Keratinocyte (primary cell): ENCODE measurements at places on chromosomes 3 and 15. TPM values are rescaled to one million over a fixed set of nuclear protein-coding genes. Genes with fewer than 3 reads are reported as not detected.

DNA sequence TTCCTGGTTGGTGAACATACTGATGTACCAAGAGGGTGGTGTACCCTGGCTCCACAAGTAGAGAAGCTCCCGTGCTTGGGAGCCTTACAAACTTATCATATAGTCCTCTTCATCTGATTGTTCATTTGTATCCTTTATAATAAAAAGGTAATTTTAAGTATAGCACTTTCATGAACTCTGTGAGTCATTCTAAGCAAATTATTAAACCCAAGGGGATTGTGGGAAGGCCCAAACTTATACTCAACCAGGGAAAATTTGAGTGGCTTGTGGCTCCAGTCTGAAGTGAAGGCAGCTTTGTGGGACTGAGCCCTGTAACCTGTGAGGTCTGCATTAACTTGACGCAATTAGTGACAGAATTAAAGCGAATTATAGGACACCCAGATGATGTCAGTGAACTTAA lies 29.0 kb downstream of the TTBK2 start:
- no peak for DNase-seq

DNA sequence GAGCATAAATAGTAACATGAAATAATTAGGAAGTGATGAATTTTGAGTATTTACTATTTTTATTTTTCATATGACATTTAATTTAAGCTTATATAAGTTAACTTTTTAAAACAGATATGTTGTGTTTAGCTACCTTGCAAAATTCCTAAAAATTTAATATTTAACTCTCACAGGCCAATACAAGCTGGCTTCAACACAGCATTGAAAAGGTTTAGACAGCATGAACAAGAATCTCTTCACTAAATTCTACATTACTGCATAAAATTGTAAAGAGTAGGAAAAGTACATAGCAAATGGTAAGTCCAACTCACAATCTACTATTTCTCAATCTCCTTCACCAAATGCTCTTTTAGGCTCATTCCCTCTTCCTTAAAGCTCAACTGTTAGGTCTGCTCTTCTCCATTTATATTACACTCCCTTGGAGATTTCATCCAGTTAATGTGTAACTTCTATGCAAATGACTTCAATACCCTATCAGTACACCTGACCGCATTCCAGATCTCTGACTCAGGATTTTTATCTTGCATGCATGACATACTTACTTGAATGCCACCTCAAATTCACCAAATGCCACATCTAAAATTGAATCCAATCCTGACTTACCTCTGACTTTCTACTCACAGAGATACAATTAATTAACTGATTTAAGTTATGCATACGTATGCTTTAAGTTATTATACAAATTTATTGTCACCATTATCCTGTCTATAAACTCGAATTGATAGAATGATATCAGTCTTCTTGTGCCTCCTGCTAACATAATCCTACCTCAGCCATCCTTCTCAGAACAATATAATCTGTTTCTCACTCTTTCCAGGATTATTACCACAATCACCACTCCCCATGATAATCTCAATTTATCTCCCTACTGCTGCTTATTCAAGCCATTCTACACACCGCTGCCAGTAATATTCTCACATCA lies 127.0 kb downstream of the STAG1 start:
- DNase-seq, result peak; percentile 41

PP2D1 gene
- not detected in 3 replicates for polyA plus RNA-seq

GRCh38 chr15:33913459-33913858 lies 54.8 kb upstream of the CHRM5 start:
- no peak for DNase-seq

DNA sequence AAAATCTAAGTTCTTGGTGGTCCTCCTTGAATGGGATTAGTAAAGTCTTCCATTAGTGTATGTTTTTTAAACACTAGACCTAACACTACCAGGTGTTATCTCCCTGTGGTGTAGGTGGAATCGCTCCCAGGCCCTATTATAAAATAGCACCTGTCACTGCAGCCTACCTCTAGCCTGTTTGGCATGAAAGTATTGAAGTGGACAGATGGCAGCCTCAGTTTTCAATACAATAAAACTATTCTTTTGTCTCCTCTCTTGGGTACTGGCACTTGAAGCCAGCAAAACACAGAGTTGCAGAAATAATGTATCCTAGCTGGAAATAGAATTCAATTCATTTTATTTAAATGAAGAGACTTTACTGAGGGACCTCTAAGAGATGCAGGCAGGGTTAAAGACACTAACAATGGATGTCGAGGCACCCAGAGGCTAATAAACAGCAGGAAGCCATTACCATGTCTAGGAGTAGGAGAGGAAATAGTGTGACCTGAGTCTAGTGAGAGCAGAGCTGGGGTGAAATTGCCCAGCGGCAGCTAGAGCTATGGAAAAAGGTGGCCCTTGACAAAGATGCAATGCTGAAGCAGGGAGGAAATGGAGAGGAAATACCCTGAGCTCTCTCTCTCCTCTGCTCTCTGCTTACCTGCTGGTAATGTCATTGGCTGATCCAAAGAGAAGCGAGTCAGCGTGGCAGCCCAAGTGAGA lies 49.1 kb upstream of the TMEM158 start:
- no peak for DNase-seq

DNA sequence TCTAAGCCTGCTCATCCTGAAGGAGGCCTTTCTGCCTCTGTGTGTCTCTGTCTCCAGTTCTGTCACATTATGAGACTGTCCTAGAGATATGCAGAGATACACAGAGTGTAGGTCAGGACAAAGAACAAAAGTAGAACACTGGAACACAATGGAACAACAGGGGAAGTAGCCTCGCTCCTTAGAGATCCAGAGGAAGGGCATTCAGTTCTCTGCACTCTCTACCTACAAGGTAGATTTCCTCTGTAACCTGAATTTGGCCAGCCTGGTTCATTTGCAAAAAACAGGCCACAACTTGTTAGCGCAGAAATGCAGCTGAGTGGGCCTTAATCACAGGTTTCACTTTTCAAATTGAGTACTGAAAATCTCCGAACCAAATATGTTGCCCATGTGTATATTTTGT lies 19.4 kb downstream of the NEK10 start:
- no peak for DNase-seq

DNA sequence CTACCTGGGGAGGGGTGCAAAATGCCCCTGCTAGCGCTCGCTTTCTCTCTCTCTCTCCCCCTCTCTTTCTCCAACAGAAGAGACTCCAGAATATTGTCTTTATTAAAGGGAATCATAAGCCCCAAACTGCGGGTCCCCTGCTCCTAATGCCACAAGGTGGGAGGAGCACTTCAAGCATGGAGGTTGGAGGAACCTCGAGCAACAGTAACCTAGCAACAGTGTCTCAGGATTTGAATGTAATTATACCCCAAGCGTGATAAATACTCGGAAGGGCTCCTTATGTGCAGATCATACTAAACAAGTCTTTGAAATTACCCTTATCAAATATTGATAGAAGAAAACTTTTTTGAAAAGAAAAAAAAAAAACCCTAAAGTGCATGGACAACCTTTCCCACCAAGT lies 582.2 kb upstream of the PPP2R3A start:
- DNase-seq, result no peak

ANKRD34C gene
- polyA plus RNA-seq, result not detected in 3 replicates

SLC24A5 gene
- polyA plus RNA-seq, result 0.04 TPM in 1 of 3 replicates, not detected in the others

MINAR1 gene
- 0.07 to 0.13 TPM (median 0.10 TPM) in 3 replicates for polyA plus RNA-seq

DNA sequence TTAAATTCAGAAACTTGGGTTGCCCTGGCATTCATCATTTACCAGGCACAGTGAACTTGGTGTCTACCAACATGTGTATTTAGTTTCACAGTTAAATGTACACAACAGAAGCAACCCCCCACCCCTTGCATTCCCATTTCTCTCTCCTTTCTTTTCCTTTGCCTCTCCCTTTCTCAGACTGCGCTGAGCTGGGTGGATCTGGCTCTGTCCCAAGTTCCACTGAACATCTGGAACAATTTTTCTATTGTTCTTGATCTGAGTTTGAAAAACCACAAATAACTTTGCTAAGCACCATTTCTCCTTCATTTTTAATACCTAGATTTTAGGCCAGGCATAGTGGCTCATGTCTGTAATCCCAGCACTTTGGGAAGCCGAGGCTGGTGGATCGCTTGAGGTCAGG lies 242.2 kb downstream of the ABHD5 start:
- no peak for DNase-seq

DNA sequence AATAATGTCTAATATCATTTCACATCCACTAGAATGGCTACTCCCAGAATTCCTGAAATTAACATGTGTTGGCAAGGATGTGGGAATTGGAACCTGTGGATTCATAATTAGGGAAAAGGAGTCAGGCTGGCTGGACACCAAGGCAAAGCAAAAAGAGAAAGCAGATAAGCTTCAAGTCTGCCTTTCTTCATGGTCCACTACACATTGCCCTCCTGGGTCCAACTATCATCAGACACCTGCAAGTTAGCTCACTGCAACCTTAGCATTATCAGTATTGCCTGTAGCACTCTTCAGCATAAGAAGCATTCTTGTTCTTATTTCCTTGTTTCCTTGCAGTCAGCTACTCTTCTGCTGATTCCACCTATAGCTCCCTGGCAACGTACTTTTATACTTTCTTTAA lies 124.3 kb downstream of the ZNF280D start:
- DNase-seq, result no peak

DNA sequence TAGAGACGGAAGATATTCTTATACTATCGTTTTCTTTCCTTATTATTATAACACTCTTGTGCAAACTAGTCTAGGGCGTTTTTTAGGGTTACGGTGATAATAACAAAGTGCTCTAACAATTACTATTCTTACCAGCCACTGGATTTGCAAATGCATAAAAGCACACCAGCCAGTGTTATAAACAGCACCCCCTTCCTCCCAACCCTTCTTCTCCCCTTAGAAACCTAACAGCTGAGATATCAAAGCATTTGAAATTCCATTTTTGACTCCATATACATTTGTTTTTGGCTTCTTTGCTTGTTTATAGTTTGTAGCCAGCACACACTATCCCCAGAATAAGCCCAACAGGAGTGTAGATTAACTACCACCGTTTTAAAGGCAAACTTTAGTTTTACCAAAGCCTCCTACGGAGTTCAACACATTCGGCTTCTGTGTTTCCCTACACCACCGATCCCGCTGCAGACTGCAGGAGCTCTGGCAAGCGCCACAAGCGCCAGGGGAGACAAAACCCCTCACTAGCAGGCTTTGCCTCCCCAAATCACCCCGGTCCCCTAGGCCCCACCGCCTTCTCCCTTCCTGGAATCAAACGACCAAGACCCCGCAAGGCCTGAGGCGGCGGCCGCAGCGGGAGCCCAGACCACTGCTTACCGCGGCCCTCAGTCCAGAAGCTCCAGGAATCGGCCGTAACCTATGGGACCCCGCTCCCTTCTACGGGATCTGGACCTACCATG lies 461 bp downstream of the COPB2 start:
- DNase-seq, result no peak

RPLP1 gene
- polyA plus RNA-seq, result 755 to 1,540 TPM (median 871 TPM) in 3 replicates

DZIP1L gene
- polyA plus RNA-seq, result 1.3 to 1.9 TPM (median 1.7 TPM) in 3 replicates

GRCh38 chr3:119872773-119873172 lies 90.9 kb downstream of the NR1I2 start:
- DNase-seq, result no peak

- no peak for DNase-seq
Measured at GRCh38 chr15:34161329-34161963, 48.5 kb downstream of the KATNBL1 start.
